ENCODE measurements at places on chromosomes 3 and 15. TPM values are rescaled to one million over a fixed set of nuclear protein-coding genes. Genes with fewer than 3 reads are reported as not detected.

- DNase-seq: no peak
These were observed 37.5 kb upstream of the IQSEC1 start for GRCh38 chr3:13110678-13111116.

DNA sequence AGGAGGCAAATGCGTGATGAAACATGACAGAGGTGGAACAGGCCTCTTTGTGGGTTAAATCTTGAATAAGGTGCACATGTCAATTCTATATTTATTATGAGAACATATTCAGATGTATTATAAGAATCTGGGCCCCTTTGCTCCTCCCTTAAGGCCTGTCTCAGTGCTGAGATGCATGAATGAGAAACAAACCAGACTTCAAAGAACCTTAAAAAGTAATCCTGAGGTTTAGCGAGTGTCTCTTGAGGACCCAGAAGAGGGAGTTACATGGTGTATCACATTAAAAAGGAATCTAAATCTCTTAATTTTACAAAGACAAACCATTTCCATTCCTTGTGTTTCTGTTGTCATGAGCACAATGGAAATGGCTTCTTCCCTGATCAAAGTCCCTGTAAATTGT, 170.9 kb upstream of the TBC1D5 start:
- DNase-seq: no peak

GRCh38 chr15:67585681-67586080, 43.2 kb downstream of the MAP2K5 start:
- DNase-seq: no peak

The UQCC5 gene
- 5.2 TPM for total RNA-seq

- no peak for DNase-seq
These were observed 156.7 kb downstream of the KLF13 start for GRCh38 chr15:31483053-31483985.

The LRTM1 gene
- not detected for total RNA-seq

The FOXP1 gene
- 199 TPM for total RNA-seq

The PPARG gene
- total RNA-seq: 8.2 TPM

- no peak for DNase-seq
These were observed 94.6 kb upstream of the PLXNA1 start for GRCh38 chr3:126888186-126888760.

The NDN gene
- 40.7 TPM for total RNA-seq

DNA sequence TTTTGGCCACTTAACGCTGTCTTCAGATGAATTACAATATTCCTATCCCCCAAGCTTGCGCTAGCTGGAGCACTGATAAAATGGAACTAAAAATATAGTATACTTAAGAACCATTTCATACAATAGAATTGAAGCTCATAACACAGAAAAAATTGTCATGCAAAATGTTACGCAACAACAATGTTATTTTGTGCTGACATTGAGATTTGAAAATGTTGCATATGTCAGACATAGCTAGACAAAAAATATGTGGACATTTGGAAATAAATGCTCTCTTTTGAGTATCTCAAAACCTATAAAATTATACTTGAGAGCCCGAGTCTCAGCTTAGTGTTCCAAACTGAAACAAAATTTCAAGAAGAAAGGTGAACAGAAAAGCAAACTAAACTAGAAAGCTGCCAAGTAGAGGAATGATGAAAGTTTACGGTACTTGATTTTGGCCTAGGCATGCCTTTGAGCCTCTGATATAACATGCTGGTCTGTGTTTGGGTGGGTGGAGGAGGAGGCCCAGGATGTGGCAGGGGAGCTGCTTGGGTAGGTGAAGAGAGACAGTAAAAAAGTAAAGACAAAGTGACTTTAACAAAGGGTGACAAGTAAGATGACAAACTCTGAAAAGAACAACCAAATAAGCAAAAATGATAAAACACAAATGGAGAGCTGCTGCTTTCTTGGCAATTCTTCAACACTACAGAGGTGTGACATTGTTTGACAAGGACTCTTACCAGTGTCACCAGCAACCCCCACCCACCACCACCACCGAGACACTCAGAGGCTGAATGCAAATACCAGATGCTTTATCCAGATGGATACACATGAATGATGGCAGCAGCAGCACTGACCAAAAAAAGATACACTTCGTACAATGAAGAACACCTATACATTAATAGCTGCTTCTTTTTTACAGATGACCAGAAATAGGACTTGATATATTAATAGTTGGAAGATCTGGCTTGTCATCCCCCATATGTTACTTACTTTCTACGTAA, 129.3 kb upstream of the FEZF2 start:
- DNase-seq: no peak

The SH3GL3 gene
- not detected for total RNA-seq

The LRRC57 gene
- total RNA-seq: 12.8 TPM

DNA sequence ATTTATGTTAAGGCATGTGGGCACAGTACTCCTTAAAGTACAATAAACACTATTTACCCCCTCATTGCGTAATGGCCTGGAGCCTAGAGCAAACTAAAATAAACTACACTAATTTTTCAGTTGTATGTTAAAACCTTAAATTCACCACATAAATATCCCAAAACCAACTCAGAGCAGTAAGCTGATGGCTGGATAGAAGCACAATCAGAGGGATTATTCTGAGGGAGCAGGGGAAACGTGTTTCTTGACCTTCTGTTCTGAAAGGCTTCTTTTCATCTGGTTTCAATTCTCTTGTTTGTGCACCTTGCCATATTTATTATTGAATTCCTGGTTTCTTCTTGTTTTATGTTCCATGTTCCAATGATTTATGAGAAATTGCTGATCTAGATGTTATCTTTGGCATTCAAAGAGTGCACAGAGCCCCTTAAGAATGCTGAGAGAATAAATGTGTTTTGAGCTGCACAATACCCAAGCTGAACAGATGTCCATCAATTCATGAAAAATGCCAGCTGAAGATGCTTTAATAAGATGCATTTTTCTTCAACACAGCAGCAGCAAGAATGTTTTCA, 29.6 kb downstream of the RPL22L1 start:
- DNase-seq: no peak

DNA sequence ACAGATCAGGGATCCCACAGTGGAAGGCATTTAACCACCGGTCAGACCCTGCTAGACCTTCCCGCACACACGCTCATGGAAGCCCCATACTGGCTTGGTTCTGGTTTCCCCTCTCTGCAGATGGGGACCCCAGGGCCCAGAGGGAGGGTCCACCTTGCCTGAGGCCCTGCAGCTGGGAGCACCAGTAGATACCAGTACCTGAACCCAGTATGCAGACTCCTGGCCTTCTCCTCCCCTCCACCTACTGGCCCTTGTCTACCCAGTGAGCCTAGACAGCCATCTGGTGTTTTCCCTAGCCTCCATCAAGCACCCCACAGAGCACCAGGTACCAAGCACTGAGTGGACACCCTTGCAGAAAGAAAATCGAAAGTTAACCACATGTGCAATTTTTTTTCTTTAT, 65.1 kb downstream of the MEGF11 start:
- no peak for DNase-seq

- DNase-seq: no peak
These were observed 2.1 kb upstream of the DLEC1 start for GRCh38 chr3:38036906-38037305.

- no peak for DNase-seq
These were observed 158.0 kb downstream of the CDIN1 start for GRCh38 chr15:36737430-36737891.

DNA sequence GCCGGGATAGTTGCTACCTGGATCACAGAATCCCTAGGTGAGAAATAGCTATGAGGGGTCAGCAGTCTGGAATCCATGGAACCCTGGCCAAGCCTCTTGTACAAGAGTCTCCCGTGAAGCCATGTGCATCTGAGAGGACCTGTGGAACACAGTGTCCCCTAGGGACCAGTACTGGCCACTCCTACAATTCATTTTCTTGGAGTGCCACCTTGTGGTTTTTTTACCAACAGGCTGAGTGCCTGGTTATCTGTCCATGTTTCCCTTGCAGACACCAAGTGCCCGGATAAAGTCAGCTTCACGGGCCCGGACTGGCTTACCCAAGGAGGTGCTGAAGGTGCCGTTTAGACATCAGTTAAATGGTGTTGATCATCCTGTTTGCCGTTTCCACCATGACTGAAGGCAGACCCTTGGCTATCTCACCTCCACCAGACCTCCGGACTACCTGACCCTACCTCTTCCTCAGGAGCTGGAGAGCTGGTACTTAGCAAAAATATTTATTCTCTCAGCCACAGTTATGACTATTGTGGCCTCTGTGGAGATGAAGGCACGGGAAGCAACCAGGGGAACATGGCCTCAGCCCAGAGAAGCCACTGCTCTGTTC, 93.9 kb downstream of the RBPMS2 start:
- DNase-seq: no peak

GRCh38 chr3:66618066-66618465, 117.2 kb upstream of the LRIG1 start:
- DNase-seq: no peak

The FMN1 gene
- 10.9 TPM for total RNA-seq

DNA sequence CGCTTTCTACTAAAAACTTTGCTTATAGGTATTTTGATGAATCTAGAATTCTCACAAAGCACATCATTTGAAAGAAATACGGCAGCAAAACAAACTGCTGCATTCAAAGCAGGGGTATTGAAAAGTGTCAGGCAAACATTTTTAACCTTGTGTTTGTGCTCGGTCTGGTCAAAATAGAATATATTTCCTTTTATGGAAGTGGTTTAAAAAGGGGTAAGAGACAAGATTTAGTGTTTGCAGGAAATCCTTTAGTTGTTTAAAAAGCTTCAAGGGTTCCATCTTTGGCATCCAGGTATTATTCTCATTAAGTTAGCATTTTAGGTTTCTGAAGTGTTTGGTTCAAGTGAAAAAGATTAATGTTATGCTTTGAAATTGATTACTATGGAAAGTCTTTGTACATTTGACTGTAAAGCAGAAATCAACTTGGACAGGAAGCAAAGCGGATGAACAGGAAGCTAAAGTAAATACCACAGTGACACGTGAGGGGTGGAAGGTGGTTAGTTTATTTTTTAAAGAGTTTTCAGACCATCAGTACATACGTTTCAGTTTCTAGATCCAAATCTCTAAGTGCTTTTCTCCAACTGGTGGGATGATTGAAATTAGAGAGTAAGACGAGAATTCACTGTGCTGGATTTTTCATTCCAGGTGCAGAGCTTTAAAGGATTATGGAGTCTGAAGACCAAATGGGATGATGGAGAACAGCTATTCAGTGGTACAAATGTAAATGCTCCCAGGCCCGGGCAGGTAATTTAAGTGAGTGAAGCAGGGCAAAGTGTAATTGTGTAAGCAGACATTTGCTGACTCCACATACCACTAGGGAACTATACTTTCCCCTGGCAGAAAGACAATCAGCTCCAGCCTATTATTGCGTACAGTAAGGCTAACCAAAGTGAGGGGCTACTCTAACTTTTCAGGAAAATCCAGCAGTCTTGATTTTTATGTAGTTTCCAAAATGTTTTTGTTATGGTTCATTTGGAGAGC, 341.8 kb upstream of the TBL1XR1 start:
- DNase-seq: no peak

GRCh38 chr3:129032716-129033115, 27.9 kb upstream of the GP9 start:
- DNase-seq: no peak

DNA sequence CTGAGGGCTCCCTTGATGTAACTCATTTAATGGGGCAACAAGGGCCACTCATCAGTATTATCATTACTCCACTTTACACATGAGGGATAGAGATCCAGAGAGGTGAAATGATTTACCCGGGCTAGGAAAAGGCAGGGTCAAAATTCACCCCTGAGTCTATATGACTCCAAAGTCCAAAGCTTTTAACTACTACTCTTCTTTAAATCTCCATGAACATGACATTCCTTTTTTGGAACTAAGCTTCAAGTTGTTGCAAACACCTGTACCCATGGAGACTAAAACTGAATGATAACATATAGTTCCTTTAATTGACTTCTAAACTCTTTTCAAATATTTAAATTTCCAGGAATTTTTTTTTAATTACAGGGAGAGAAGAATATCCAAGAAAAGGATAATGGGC, 292.9 kb upstream of the GADL1 start:
- DNase-seq: no peak

- no peak for DNase-seq
These were observed 30.5 kb downstream of the CA12 start for GRCh38 chr15:63351170-63351569.

- no peak for DNase-seq
These were observed 238.1 kb downstream of the LPP start for GRCh38 chr3:188392076-188392475.

DNA sequence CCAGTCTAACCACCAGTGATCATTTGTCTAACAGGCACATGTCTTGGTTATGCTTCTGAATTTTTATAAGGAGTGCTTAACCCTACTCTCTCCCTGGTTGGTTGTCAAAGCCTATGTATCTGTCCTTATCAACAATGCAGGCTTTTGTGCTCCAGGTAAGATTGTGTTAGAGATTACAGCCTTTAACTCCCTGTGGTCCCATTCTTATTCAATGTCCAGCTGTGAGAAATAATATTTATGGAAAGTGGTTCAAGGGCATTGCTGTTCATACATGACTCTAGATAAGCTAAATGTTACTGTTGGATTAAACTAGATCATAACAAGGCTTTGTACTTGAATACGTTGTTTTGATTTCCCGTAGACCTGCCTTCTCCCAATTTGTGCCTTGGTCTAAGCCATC, 146.1 kb upstream of the TSC22D2 start:
- no peak for DNase-seq

- DNase-seq: no peak
These were observed 768.7 kb downstream of the TBL1XR1 start for GRCh38 chr3:176428552-176428951.

GRCh38 chr3:40939741-40940130, 259.6 kb upstream of the CTNNB1 start:
- no peak for DNase-seq

The DPPA2 gene
- not detected for total RNA-seq

The ZNF860 gene
- total RNA-seq: 0.32 TPM

The TRIM42 gene
- not detected for total RNA-seq

DNA sequence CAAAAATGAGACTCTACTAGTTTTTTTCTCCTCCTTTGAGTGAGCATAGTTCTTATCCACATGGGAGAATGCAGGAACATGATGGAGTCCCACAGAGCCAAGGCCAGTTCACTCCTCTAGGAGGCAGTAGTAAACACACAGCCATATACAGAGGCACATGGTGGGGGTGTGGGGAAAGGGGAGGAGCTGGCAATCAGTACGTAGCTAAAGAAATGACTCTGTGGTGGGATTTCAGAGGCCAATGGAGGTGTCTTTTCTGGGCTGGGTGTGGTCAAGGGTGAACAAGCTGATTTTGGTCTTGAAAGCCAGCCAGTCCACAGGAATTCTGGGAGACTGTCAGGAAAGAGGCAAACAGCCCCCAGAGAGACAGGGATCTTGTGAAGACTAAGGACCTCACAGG, 6.6 kb upstream of the RAB11A start:
- DNase-seq: no peak

The NLGN1 gene
- total RNA-seq: 20.9 TPM

All from esophagus muscularis mucosa (tissue), 4 donors.